Mesendoderm (in vitro differentiated cells): ENCODE measurements at places on chromosomes 7 and 10.

- no peak for DNase-seq
Measured at GRCh38 chr7:22469371-22470143, 30.4 kb downstream of the STEAP1B start.

DNA sequence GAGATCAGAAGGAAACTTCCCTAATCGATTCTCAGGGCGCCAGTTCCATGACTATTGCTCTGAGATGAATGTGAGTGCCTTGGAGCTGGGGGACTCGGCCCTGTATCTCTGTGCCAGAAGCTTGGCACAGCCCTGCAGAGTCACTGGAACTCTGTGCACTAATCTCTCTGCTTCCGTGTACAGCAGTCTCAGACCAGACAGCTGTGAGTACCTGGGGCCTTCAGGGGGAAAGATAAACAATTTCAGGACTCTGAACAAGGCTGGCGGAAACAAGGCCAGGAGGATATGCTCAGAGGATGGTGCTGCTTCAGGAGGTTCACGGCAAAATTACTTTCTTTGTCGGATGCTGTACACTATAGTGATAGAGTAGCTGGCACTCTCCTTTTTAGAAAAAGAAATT is 131.7 kb upstream of the PRSS58 start:
- no peak for DNase-seq

DNA sequence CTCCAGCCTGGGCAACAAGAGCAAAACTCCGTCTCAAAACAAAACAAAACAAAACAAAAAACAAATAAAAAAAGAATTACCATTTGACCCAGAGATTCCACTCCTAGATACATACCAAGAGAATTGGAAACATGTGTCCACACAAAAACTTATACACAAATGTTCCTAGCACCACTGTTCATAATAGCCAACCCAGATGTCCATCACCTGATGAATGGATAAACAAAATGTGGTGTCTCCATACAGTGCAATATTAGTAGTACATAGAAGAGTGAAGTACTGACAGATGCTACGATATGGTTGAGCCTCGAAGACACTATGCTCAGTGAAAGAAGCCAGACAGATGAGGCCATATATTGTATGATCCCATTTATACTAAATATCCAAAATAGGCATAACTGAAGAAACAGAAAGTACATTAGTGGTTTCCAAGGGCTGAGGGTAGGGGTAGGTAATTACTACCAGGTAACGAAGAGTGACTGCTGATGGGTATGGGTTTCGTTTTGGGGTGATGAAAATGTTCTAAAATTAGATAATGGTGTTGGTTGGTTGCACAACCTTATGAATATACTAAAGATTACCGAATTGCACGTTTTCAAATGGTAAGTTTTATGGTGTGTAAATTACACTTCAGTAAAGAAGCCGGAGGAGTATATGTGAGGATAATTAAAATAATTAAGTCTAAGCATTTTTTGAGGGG is 20.0 kb downstream of the MYO1G start:
- no peak for DNase-seq

- DNase-seq: no peak
Measured at GRCh38 chr10:123906296-123906695, 14.7 kb upstream of the CPXM2 start.

DNA sequence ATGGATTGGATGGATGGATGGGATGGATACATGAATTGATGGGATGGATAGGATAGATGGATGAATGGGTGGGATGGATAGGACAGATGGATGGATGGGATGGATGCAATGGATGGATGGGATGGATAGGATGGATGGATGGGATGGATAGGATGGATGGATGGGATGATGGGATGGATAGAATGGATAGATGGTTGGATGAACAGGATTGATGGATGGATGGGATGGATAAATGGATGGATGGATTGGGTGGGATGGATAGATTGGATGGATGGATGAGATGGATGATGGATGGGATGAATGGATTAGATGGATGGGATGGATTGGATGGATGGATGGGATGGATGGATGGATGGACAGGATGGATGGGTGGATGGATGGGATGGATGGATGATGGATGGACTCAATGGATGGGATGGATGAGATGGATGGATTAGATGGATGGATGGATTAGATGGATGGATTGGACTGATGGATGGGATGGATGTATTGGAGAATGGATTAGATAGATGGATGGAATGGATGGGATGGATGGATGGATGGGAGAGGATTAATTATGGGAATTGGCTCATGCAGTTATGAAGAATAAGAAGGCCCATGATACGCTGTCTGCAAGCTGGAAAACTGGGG is 136.4 kb downstream of the ADAM12 start:
- DNase-seq: no peak

DNA sequence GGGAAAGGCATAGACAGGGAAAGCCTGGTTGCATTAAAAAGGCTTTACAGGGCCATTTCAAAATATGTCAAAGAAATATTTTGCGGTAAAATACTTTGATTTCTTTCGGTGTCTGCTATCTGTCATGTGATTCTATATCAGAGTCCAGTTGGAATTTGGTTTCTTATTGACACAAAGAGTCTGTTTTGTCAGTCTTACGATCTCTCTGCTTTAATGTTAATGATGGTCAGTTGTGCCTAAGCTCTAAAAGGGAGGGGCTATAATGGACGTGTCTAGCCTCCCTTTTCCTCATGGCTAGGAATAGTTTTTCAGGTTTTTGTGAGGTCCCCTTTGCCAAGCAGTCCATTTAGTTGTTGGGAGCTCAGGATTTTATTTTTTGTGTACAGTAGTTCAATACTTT is 31.5 kb downstream of the ORC5 start:
- DNase-seq: no peak

- peak; percentile 63 for DNase-seq
Measured at GRCh38 chr10:22629852-22630233, 84.5 kb downstream of the PIP4K2A start.

- peak; percentile 62 for DNase-seq
Measured at GRCh38 chr7:84123965-84124547, 70.5 kb downstream of the SEMA3A start.

GRCh38 chr10:5413012-5413938 is 918 bp downstream of the NET1 start:
- DNase-seq: peak; percentile 57

DNA sequence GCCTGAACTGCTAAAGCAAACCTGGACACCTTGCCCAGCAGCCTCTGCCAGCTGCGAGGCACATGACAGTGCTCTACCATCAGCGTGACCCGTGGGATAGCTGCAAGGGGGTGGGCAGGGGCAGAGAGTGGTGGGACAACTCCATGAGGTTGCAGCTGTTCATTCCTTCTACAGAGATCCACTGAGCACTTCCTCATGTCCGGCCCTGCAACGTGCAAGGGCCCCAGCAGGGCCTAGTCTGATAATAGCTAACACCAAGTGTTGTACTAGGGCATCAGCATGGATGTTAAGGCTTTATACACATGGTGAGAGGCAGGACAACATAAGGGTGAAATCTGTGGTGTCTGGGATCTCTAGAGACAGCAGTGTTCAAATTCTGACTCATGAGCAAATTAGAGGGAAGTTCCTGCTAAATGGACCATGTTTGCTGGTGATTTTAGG is 14.3 kb downstream of the NOD1 start:
- DNase-seq: no peak

GRCh38 chr7:155685070-155685790 is 40.8 kb downstream of the RBM33 start:
- DNase-seq: no peak
